ENCODE measurements at places on chromosomes 7 and 10.

GRCh38 chr7:77281780-77282478 is 82.3 kb upstream of the FGL2 start:
- no peak for DNase-seq

DNA sequence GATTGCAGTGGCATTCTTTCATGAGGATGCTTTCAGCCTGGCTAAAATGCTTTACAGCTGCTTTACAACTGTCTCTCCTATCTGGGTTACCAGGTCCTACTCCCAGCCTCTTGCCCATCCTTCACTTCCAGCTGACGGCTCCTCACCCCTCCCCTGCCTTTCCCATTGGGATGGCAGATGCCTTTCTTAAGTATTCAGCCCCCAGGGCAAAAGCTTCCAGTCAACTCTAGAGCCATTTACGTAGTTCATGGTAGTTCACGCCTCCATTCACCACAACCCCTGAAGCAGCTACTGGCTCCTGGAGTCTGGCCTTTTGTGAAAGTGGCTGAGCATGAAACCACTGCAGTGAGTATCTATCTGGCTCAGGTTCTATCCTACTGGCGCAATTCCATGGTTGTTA is 17.2 kb upstream of the BMPER start:
- DNase-seq = no peak

DNA sequence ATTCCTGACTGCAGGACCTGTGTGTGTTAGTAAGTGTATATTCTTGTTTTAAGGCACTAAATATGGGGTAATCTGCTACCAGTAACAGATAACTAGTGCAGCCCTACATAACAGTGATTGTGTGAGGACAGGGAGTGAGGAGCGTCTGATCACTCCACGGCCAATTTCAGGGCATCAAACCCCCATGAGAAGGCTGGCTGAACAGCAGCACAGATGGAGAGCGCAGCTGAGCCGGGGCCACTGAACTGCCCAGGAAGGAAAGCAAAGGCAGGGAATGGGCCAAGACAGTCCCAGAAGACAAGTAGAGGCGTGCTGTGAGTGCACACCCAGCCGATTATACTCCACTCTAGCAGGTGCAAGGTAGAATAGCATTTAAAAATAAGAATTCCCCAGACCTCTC is 157.1 kb upstream of the CHST15 start:
- no peak for DNase-seq

DNA sequence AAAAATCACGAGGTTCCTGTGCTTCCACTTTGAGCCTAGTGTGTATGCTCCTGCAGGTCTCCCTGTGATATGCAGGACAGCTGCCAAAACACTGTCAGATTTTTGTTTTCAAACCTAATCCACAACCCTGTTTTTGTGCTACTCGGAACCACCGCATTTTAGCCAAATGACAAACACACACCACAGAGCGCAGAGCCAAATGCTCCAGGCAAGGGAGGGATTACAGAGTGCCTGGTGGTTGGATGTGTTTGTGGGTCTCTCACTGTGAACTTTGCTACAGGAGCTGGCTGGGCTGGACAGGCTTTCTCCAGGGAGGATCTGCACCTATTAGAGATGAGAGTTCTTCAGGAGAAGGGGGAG is 5.7 kb upstream of the RBM28 start:
- no peak for DNase-seq

- DNase-seq = no peak
These were observed 34.6 kb upstream of the SLIT1 start for GRCh38 chr10:97220355-97220754.

DNA sequence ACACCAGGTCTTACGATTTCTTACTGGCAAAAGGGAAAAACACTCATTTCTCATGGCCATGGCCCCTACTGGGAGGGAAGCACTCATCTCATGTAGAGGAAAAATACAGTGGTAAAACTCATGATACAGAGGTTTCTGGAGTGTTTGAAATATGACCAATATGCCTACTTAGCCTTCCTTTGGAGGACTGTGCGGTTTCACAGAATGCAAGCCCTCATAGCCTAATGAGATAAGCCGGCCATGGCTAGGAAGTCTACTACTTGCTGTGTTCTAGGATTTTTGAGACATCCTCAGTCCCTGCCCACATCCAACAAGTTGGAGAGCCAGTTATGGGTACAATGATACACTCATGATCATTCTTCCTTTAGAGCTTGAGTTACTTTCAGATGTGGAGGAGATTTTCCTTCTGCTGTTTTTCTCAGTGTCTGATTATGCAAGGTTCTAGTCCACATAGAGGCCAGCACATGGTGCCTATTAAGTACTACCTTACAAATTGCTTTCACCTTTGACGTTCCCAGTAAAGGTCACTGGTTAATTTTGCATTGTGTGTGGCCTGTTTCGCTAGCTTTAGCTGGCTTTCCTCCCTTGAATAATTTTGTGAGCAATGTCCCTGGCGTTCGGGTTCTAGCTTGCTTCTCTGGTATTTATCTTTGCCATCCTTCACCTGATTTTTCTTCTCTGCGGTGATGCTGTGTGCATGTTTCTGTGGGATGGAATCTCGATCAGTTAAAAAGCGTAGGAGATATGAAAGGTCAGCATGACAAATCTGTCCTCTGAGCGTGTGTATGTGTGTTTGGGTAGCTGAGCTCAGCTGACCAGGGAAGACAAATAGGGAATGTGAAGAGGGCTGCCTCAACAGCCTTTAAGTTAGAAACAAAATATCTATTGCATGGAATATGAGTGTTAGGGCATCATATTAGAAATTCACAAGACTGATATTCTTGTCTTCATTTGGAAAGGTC is 295.4 kb downstream of the LRMDA start:
- DNase-seq = no peak

DNA sequence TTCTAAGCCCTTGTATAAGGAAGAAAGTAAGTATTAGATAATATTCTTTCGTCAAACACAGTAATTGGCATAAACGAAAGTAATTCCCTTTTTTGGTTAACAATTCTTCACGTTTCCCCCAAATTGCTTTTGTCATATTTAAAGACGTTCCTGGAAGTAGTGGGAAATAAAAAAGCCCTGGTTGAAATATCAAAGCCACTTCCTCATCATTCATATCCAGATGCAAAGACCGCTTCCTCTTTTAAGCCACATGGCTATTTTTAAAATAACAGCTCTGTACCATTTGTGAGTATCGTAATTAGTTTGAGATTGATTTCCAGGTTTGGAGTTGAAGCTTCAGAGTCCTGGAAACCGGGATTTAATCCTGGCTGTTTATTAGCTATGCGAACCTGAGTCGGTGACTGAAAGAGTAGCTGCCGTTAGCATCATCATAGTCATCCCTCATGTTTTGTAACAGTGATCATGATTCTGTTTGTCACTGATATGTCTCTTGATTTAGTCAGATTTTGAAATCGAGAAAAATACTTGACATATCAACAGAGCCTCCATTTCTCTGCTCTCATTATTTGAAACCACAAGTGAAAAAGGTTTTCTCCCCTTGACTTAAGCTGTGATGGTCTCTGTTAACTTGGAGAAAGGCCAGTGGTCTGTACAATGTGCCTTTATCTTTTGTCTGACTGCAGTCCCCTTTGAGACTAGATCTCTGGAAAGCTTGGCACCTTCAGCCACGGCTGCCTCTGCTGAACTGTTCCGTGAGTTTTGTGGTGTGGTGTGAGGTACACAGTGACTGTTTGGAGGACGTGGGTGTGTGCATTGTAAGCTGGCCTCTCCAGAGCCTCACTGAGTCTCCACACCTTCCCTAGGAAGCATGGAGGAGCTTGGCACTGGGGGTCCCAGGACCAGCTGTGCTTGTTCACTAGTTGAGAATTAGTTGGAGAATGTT is 18.1 kb downstream of the OPTN start:
- DNase-seq = no peak

- no peak for DNase-seq
These were observed 873 bp downstream of the PRKAR2B start for GRCh38 chr7:107045195-107045960.

GRCh38 chr7:100380196-100380595 is 6.9 kb downstream of the PILRA start:
- DNase-seq = no peak

All from stimulated activated CD8-positive, alpha-beta memory T cell treated with anti-CD3 and anti-CD28 coated beads, Interleukin-4, amount 100 ng/mL, for 4 hours (primary cell).